Prostate gland (tissue), 2 donors: ENCODE measurements at places on chromosomes 5 and 9. TPM values are rescaled to one million over a fixed set of nuclear protein-coding genes. Genes with fewer than 3 reads are reported as not detected.

GRCh38 chr9:111925017-111925770 lies 28.6 kb downstream of the UGCG start:
- no peak for DNase-seq

DNA sequence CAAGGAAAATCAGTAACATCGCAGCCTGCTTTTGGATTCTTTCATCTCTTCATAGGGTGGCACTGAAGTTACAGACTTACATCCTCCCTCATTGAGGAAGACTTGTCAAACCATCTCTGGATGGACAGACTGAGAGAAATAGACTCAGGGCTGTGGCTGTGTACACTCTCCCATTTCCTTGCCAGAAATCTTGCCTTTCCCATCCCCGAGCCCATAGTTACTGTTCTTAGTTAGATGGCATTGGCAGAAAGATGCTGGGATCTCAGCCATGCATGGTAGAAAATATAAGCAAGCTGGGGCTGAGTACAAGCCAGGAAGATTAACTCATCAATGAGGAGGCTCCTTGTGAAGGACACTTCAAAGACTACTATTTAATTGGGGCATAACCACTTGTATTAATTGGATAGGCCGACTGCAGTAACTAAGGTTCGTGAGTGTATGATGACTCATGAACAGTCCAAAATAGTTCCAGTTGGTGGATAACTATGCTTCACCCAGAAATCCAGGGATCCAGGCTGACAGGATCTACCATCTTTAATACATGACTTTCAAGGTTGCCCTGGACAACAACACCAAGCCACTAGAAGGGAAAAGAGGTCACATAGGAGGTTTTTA lies 137.9 kb downstream of the TMEM38B start:
- no peak for DNase-seq

DNA sequence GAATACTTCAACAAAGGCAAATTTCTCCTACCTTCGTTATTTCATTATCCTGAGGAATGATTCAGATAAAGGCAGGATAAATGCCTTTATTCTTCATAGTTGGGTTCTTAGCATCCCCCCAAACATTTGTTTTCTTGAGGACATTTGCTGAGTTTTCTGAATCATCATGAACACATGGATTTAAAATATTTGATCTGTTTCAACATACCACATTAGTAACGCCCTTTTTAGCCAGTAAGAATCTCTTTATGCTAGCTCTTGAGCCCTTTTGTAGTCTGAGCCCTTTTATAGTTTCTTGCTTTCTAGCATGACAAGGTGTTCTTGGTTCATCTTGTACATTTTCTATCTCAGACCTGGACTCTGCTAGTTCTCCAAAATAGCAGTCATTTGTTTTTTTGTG lies 27.9 kb downstream of the SKIC3 start:
- DNase-seq: no peak

GRCh38 chr5:39340506-39340905 lies 23.8 kb downstream of the C9 start:
- DNase-seq: no peak

Gene PTBP3
- total RNA-seq: 56.6 TPM

Gene QRFP
- 1.0 TPM for total RNA-seq

Gene AGPAT2
- total RNA-seq: 44.9 TPM
